ENCODE measurements at places on chromosomes 6 and 20.

DNA sequence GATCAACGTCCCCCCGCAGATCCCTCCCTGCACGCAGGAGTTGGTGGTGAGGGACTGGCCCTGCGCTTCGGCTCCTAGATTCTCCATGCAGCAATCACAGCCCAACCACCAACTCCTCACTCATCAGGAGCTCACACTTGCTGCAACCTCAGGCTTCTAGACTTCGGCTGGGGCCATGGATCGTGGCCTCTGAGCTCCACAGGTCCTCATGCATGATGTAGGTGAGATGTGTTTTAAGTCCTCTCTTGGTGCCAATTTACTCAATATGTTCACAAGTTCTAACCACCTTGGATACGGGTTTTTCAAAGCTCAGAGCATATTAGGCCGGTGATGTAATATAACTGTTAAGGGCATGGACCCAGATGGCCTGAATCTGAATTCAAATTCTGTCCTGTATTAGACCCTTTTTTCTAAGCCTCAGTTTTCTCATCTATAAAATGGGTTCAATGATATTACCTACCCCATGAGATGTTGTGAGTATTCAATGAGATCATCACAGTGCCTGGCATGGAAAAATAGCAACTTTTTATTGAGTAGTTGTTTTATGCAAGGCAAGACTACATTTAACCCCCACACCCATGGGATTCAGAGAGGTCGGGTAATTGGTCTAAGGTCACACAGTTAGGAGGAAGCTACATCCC is 31.0 kb downstream of the SUN5 start:
- DNase-seq = no peak

- no peak for DNase-seq
Observed at GRCh38 chr20:2817891-2818595, 1.9 kb downstream of the TMEM239 start.

- no peak for DNase-seq
Observed at GRCh38 chr6:1839361-1839760, 229.6 kb downstream of the FOXC1 start.

DNA sequence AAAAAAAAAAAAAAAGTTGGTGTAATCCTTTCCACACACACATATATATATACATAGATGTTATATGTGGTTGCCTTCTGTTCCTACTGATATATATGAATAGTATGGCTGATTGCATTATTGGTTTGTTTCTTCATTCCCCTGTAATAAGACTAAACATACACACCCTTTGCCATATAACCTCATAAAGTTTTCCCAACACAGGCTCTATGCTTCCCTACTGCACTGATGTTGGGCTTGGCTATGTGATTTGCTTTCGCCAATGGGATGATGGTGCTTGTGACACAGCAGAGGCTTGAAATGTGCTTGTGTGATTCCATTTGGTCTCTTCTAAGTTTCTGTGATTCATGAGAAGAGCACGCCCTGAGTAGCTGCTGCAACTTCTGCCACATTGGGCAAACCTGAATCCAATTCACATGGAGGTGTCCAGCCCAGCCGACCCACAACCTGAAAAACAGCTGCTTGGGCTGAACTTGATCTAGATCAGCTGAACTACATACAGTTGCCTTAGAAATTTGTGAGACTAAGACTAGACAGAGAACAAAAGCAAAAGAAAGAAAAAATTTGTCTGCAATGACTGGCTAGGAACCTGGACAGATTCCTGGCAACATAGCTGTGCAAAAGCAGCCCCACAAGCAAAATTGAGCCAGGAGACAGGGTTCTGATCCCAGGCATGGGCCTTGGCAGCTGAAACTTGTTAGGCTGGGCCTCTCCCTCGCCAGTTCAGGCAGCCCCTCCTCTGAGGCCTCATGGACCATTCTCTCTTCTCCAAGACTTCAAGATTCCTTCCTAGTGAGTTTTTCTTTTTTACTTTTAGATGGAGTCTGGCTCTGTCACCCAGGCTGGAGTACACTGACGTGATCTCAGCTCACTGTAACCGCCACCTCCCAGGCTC is 13.4 kb upstream of the TBC1D20 start:
- DNase-seq = no peak

- DNase-seq = peak; percentile 87
Observed at GRCh38 chr6:3157131-3157933, at the start of gene TUBB2A. TSS of gene TUBB2A (minus strand) at chr6:3157544. CDS start at chr6:3157463, 81 bp downstream.

- DNase-seq = no peak
Observed at GRCh38 chr6:25995507-25995906, 32.9 kb downstream of the TRIM38 start.

DNA sequence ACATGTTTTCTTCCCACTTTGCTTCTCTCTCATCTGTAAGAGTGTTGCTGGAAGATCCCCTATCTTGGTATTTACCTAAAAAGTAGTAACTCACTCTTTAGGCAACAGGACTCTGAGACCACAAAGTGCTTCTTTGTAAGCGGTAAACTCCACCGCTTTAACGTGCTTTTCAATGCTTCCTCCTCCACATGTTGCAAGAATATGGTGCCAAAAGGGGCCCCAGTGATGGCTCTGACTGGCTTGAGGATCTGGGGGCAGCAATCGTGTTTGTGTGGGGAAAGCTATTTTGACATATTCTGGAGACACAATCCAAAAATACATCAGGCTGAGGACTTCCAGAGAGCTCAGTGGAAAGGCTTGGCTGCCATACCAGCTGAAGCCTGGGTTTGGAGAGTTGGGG is 12.4 kb upstream of the CPNE5 start:
- DNase-seq = no peak

- peak; percentile 95 for DNase-seq
Observed at GRCh38 chr6:3063733-3064700, 4.3 kb upstream of the RIPK1 start.

GRCh38 chr20:9332791-9333479 is 181.5 kb upstream of the LAMP5 start:
- no peak for DNase-seq

DNA sequence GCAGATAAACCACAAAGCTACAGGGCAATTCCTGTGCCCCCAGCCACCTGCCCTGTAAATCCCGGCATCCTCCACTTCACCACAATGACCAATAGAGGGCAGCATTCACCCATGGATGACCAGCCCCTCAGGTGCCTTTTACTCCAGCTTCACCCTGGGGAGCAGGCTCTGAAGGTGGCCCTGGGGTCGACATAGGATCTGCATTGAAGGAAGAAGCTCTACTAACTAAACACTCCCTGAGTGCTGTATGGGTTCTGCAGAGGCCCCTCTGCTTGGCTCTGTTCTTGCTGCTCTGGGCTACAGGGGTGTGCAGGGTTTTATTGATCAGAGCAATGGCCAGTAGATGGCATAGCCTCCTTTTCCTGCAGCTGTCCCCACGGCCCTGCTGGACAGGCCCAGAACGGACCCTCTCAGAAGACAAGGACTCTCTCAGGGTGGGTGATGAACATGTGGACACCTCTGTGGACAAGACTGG is 20.3 kb downstream of the CST4 start:
- DNase-seq = peak; percentile 66

- no peak for DNase-seq
Observed at GRCh38 chr20:45878076-45878761, 2.8 kb upstream of the ZSWIM1 start.

GRCh38 chr6:4563156-4563555 is 213.0 kb upstream of the CDYL start:
- no peak for DNase-seq

GRCh38 chr6:158322400-158322723 is 10.1 kb downstream of the TULP4 start:
- DNase-seq = no peak
